NB4 (cell line): ENCODE measurements at places on chromosomes 16 and 17.
A peak's percentile ranks its signal among the peaks of the same experiment; 100 is the strongest.

- no peak for DNase-seq
These were observed 124.8 kb downstream of the RGS9 start for GRCh38 chr17:65261682-65262636.

GRCh38 chr17:7684851-7685532, 2.3 kb downstream of the TP53 start:
- DNase-seq = no peak

- no peak for DNase-seq
These were observed 12.2 kb downstream of the DEXI start for GRCh38 chr16:10929853-10930754.

- DNase-seq = no peak
These were observed 12.6 kb downstream of the ACTG1 start for GRCh38 chr17:81500047-81500446.

- DNase-seq = peak; percentile 26
These were observed 289.1 kb downstream of the CA10 start for GRCh38 chr17:51869387-51869786.

DNA sequence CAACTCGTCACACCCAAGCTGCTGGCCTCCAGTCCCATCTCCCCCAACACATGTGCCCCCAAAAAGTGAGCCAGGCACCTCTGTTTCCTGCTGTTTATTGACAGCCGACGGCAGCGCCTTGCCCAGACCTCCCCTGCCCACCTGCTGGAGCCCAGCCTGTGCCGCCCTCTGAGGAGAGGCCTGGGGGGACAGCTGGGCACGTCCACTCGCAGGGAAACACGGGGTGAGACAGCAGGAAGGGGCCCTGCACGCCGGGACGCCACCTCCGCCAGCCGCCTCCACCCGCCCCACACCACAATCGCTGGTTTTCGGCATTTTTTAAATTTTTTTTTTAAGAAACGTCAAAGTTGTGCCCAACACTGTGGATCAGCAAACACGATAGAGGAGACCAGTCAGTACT, 19.3 kb downstream of the CASKIN1 start:
- no peak for DNase-seq

- no peak for DNase-seq
These were observed 1.1 kb downstream of the IRX6 start for GRCh38 chr16:55325080-55325447.

- DNase-seq = no peak
These were observed 119.8 kb downstream of the HIC1 start for GRCh38 chr17:2174468-2175293.

- DNase-seq = no peak
These were observed 479 bp downstream of the IRX6 start for GRCh38 chr16:55324285-55325079.

GRCh38 chr17:58335061-58335731, 6.6 kb upstream of the TSPOAP1 start:
- DNase-seq = peak; percentile 83

DNA sequence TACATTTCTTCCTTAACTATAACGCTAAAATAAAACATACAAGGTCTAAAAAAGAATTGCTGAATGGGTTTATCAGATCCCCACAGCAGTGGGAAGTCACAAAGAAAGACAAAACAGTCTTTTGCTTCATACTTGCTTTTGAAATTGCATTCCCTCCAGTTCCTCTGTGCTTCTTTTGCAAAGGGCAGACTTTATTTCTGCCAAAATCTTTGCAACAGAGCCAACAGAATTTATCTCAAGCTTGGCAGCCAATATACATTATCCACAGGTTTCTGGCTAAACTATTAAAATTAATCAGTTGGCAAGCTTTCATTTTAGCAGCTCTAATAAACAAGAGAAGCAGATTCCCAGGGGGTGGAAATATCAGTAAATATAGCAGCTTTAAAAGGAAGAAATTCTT, 378.9 kb upstream of the CA10 start:
- DNase-seq = no peak

GRCh38 chr16:15642557-15643047, 352 bp downstream of the MARF1 start:
- peak; percentile 90 for DNase-seq

- no peak for DNase-seq
These were observed 1879.9 kb downstream of the TP53TG3F start for GRCh38 chr16:35339337-35339736.

DNA sequence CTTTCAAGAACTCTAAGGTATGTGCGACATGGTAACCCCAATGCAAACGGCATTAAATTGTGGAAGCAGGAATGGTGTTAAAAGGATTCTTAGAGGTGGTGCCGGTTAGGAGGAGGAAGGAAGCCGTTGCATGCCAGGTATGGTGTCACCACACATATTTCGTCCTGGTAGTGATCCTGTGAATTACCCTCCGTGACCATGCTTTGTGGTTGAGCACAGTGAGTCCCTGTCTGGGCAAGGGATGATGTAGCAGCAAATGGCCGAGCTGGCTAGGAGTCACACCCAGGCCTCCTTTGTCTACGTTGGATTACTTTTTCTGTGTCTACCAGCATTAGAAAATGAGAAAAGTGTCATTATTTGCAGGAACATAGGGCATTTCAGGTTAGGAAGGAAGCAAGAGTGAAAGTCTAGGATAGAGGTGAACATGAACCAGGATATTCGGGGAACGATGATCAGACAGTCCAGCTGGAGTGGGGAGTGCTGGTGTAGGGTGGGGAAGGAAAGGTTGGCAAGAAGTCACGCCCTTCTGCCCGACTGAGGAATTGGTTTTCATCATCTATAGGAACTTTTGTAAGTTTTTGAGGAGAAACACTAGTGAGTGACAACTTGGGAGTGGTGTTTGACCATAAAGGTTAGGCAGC, 123.5 kb downstream of the PRKCA start:
- DNase-seq = no peak

DNA sequence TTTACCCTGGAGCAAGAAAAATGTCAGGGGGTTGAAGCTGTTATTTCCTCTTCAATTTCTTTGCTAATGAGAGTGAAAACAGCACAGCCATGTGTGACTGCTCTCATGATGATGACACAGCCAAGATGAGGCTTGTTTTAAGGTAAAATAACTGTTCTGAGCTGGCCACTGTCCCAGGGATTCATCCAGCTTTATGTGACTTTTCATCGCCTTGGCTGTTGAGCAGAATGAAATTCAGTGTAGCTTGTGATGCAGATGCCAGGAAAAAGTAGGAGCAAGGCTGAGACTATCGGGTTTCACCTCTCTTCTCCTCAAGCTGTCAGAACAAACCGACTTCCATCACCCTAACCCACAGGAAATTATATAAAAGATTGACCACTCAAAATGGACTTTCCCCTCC, 361.8 kb upstream of the CDH5 start:
- no peak for DNase-seq

DNA sequence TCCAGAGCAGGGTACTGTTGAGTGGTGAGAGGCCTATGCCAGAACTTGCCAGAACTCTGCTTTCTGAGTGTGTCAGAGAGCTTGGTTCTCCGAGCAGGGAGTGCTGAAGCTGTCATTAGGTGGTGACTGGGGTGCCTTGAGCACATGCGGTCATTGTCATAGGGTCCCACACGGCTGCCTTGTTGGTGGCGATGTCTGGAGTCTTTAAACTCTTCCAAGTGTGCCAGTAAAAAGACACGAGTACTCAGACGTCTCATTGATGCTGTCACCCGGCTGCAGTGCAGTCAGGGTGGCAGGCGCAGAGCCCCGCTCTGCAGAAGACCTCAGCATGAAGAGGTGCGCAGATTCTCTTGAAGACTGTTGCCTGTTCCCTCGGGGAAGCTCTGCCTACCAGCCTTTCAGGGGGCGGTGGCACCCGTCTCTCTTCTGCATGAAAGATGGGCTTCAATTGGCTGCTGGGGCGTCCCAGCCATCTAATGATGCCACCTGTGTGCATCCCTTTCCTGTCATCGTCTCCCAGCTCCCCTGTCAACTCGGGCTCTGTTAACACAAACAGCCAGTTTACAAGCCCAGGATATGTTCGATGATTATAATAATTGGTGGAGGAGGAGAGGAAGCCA, 58.3 kb downstream of the NKD1 start:
- DNase-seq = no peak

- no peak for DNase-seq
These were observed 37.6 kb downstream of the HASPIN start for GRCh38 chr17:3761036-3761917.

GRCh38 chr17:80294653-80295052, 34.0 kb downstream of the RNF213 start:
- DNase-seq = no peak

DNA sequence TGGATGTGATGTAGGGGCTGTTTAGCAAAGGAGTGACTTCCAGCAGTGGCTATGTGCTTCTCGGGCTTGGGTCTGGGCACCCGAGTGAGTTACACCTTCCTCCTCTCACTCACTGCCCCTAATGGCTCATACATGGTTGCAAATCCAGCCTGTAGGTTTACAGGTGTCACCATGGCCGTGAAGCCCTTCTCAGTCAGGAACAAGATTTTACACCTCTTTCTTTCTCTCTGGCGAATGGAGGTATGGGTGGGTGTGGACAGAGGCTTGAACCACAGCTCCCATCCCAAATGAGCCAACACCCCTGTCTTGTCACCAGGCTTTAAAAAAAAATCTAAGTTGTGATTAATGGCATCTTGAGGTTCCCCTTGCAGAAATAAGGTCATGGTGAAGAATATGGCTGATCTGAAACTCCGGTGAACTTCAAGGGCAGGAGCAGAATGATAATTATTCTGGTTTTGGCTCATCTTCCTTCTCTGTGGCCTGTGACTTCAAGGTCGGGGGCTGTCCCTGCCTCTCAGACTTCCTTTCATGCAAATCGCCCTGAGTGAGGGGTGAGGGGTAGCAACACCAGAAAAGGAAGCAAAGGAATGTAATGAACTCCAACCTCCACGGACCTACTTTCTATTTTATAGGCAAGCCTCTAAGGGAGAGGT, 331.2 kb downstream of the MAF start:
- DNase-seq = no peak

GRCh38 chr17:79353016-79353415, 257.8 kb downstream of the RBFOX3 start:
- no peak for DNase-seq
